ENCODE measurements at places on chromosomes 13 and 19. TPM values are rescaled to one million over a fixed set of nuclear protein-coding genes. Genes with fewer than 3 reads are reported as not detected.

SMIM17 gene
- 0.38 TPM for total RNA-seq

FUT1 gene
- 0.52 TPM for total RNA-seq

KLHL1 gene
- 0.05 TPM for total RNA-seq

TSSK6 gene
- total RNA-seq: 1.2 TPM

NOVA2 gene
- 0.09 TPM for total RNA-seq

COX7A1 gene
- 45.0 TPM for total RNA-seq

PEPD gene
- 24.7 TPM for total RNA-seq

ATXN8OS gene
- not detected for total RNA-seq

ZNF730 gene
- total RNA-seq: 4.4 TPM

TDRD12 gene
- total RNA-seq: 2.6 TPM

LENG9 gene
- total RNA-seq: 2.1 TPM

Data from thymus (tissue), 14 donors.